ENCODE measurements at places on chromosomes 12 and 14.

- no peak for DNase-seq
These were observed 3.9 kb upstream of the TSHR start for GRCh38 chr14:80951491-80951890.

GRCh38 chr14:70902184-70902583 is 5.1 kb upstream of the PCNX1 start:
- no peak for DNase-seq

DNA sequence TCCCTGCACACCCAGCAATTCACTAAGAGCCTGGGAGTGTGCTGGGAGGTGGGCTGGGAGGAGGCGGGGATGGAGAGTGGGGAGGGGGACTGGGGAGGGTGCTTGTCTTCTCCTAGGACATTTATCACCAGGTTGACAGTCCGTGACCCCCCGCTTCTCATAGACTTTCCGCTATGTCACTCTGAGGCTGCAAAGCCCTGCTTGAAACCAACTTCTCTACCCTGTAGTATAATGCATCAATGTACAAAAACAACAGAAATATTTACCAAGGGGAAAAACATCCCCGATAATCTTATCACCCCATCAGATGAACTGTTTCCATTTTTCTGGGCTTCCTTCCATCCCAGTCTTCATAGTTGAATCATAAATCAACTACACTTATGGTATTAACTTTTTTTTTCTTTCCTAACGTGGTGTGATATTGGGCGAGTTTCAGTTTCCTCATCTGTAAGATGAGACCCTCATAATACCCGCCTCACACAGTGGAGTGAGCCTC is 28.6 kb upstream of the BATF start:
- no peak for DNase-seq

DNA sequence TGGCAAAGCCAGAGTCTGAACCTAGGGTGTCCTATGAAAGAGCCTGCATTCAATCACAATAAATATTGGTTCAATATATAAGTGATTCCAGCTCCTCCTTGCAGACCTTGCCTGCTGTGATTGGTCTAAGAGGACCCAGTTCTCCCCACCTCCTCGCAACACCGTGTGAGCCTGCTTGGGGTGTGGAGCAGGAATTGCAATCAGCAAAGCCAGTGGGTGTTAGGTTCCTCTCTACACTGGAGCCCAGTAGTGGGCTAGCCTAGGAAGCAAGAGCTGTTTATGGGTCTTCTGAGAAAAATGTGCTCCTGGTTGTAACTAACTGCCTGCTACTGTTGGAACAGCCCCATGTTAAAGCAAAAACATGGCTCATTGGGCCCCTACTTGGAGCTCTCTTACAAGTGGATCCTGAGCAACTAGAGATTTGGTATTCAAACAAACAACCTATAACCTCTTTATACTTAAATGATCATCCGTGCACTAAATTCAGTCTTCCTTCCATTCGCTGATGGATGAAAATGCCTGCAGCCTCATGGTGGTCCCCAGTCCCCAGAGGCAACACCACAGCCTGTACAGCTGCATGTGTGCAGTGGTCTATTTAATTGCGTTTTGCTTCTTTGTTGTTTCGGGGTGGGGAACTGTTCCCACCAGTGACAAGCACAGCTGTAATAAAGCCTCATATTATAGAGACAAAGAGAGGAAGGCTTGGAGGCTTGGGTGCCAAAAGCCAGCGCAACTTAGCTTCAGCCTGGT is 3.7 kb upstream of the SELPLG start:
- peak; percentile 28 for DNase-seq

DNA sequence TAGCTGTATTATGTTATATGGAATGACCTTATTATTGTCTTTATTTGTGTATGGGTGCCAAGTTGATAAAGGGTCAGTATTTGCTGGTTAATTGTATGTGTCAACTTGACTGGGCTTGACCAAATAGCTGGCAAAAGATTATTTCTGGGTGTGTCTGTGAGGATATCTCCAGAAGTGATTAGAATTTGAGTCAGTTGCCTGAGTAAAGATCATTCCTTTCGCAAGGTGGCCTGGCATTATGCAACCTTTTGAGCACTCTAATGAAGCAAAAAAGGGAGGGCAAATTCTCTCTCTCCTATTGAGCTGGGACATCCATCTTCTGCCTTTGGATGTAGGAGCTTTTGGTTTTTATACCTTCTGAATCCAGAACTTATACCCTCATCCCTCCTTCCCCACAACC is 82.2 kb downstream of the ATXN7L3B start:
- DNase-seq: no peak

DNA sequence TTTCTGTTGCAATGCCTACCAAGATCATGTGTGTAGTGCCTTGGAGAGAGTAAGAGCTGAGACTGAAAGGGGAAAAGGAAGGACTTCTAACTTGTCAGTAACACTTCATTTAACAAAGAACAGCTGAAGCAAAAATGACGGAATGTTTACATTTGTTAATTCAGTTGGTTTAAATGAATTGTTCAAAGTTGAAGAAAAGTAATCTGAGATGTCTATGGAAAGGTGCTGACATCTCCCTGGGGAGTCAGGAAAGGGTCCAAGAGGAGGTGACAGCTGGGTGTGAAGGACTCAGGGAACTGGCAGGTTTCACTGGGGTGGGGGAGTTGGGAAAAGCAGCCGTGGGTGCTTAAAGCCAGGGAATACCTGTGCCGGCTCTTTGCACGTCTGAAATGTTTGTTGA is 7.9 kb downstream of the TMEM63C start:
- no peak for DNase-seq

DNA sequence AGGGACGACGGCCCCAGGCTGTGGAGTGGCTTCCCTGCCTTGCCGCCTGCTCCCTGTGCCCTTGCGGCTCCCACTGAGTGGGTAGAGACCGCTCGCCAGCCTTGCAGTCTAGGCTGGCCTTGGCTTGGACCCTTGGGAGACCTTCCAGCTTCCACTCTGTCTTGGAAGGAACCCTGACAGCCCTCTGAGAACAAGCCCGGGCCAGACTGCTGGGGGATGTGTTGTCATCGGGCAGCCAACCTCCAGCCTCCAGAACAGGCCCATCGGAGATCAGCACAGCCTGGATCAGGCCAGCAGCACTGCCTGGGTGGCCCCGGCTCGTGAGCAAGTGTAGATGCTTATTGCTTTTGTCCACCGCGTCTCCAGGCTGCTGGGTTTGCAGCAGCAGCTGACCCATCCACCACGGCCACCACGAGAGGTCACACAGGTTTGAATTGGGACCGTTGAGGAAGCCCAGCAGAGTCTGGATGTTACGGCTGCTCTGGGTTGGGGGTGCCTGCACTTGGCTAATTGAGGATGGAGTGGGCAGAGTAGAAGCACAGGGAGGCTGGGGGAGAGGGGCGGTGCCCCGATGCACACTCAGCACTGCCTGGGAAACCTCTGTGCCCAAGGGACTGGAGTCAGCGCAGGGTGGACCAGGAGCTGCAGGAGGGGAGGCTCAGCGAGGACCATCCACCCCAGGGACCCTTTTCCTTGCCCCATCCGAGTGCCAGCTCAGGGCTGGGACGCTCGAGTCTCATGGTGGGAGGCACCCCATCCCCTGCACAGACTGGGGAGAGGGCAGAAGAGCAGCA is 55.5 kb downstream of the NOC4L start:
- no peak for DNase-seq

- DNase-seq: peak; percentile 50
These were observed 40.9 kb downstream of the CCDC85C start for GRCh38 chr14:99562856-99563748.
